ENCODE measurements at places on chromosomes 3 and 15.

- no peak for DNase-seq
These were observed 5.1 kb downstream of the ZDHHC23 start for GRCh38 chr3:113952921-113953320.

- DNase-seq: no peak
These were observed 27.2 kb downstream of the AQR start for GRCh38 chr15:34942363-34942762.

DNA sequence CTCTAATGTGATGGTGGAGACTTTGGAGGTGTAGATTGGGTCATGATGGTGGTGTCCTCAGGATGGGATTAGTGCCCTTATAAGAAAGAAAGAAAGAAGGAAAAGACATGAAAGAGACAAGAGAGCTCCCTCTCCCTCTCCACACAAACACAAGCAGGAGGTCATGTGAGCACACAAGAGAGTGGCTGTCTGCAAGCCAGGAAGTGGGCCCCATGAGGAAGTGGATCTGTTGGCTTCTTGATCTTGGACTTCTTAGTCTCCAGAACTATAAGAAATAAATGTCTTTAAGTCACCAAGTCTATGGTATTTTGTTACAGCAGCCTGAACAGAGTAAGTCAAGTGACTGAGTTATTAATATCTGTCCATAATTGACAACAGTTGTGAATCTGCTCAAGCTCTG is 17.1 kb downstream of the IQCB1 start:
- no peak for DNase-seq

DNA sequence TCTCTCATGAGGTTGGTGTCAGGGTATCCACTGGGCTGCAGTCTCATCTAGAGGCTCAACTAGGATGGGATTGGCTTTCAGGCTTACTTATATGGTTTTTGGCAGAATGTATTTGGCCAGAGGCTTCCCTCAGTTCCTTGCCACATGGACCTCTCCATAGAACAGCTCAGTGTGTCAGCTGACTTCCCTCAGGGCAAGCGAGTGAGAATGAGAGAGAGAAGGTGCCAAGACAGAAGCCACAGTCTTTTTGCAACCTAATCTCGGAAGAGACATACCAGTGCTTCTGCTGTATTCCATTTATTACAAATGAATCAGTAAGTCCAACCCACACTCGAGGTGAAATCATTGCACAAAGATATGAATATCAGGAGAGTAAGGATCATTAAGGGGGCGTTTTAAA is 129.2 kb downstream of the CCNL1 start:
- DNase-seq: no peak

DNA sequence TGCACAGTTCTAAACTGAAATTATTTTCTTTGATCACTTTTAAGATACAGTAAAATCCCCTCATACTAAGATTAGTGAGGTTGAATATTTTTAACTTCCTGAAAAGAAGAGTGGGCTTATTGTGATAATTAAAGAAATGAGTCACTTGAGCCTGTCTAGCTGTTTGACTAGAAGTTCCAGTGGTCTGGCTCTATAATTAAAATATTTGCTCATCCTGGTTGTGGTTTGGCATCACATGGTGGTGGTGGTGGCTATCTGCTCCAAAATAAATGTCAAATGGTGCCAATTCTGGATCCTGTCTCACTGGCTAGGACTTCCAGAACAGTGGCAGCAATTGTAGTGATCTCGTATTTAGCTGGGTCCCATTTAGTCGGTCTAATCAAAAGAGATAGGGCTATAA is 8.6 kb upstream of the TEX9 start:
- no peak for DNase-seq

Measured in NCI-H1694 (cell line).